Right renal cortex interstitium (tissue), 3 donors: ENCODE measurements at places on chromosomes 2 and 18. TPM values are rescaled to one million over a fixed set of nuclear protein-coding genes. Genes with fewer than 3 reads are reported as not detected.
A peak's percentile ranks its signal among the peaks of the same experiment; 100 is the strongest.

GRCh38 chr2:37689751-37690150, 18.3 kb upstream of the CDC42EP3 start:
- no peak for DNase-seq

GRCh38 chr18:70288851-70289328, at the start of gene SOCS6:
TSS of gene SOCS6 (plus strand) at chr18:70289045. CDS start at chr18:70324669, 35,624 bp downstream.
- peak; percentile 56 for DNase-seq

Gene UGT1A10
- not detected for polyA plus RNA-seq

- DNase-seq: no peak
Observed at GRCh38 chr2:8574196-8575037, 107.4 kb upstream of the ID2 start.

Gene ANKRD44
- 9.8 TPM for polyA plus RNA-seq

Gene ADAM23
- polyA plus RNA-seq: 5.4 TPM

- no peak for DNase-seq
Observed at GRCh38 chr2:46079985-46080560, 217.1 kb upstream of the EPAS1 start.

DNA sequence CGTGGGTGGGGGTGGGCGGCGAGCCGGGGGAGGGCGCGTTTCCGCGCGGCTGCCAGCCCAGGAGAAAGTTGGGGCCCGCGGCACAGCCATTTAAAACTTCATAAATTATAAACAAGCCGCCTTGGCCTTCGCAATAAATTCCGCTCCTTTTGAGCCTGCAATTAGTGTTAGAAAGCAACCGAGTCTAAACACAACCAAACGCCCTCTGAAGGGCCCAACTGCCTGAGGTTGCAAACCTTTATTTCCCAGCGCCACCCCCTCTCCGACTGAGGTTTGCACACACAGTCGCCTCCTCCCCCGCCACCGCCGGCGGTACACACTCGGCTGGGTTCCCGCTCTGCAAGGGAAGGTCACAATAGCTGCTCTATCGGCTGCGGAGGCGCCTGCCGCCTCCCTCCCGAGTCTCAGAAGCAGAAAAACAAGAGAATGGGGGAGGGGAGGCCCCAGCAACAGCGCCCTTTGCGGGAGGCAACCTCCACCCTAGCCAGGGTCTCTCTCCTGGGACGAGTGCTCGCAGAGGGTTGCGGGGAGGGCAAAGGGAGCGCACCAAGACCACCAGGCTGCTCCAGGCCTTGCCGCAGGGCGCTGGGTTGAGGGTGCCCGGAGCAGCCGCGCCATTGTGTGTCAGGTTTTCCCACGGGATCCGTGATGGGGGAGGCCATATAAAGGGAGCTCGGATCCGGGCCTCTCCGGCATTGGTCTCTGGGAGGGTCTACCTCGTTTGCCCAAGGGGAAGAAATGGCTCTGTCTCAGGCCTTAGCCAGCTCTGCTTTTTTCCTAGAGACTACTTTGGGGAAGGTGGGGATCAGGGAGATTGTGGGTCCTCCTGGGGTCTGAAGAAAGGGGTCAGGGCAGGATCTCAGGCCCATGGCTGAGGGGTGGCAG, 13.4 kb upstream of the HOXD1 start:
- no peak for DNase-seq

Gene LMAN2L
- polyA plus RNA-seq: 58.6 TPM

Gene DNAH7
- polyA plus RNA-seq: 8.2 TPM

- DNase-seq: no peak
Observed at GRCh38 chr2:64880193-64880951, 108.8 kb upstream of the SLC1A4 start.

Gene SETBP1
- polyA plus RNA-seq: 32.4 TPM

DNA sequence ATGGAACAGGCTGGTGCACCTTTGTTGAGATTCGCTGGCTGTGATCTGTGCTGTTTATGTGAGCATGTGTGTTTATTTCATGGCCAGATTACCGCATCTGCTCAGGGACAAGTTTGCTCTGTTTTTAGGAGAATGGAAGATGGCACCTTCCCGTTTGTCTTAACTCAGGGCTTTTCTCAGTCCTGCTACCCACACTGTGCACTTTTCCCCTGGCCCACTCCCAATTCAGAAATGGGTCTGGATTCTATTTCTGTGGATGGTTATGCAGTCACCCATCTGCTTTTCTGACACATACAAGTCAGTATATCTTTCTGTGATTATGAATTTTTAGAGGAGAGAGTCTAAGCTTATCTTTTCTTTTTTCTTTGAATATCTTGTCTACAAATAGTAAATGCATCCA, 15.4 kb downstream of the MGAT5 start:
- no peak for DNase-seq

GRCh38 chr2:149601141-149601796, 13.7 kb upstream of the MMADHC start:
- DNase-seq: no peak

GRCh38 chr2:236667526-236667925, 97.9 kb downstream of the ACKR3 start:
- no peak for DNase-seq

GRCh38 chr2:152452256-152452973, 117.4 kb downstream of the FMNL2 start:
- DNase-seq: no peak

DNA sequence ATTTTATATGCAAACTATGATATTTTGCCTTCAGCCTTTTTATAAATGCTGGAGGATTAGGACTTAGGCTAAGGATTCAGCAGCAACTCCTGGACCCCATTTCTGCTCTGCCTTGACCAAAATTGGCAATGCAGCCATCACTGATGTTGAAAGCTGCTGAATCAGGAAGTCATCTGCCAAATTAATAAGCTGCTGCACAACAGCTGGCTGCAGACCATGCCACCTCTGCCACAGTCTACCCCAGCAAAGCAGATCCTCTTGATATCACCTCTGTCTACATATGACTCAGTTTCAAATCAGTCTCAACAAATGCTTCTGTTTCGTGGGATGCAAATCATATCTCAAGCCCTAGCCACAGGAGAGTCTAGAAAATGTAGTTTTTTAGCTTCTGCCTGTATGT, 7.1 kb upstream of the SOS1 start:
- no peak for DNase-seq

Gene TUBA3E
- polyA plus RNA-seq: not detected

Gene PLCL1
- polyA plus RNA-seq: 20.9 TPM

GRCh38 chr2:152499331-152499816, 164.4 kb downstream of the FMNL2 start:
- DNase-seq: no peak

DNA sequence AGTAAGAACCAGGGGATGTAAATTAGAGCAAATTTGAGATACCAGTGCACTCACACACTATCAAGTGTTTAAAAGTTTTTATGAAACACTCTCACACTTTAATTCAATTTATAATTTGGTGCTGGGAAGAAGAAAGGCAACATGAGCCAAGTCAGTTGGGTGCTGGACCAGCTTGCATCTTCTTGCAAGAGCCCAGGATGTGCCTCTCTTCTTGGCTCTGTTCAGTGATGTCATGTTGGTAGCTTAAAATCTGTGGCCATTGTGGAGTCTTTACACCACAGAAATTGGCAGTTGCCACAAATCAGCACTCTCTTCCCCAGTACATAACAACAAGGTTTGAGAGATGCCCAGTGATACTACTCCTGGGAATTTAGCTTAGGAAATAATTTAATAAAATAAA, 38.2 kb downstream of the IL1R2 start:
- no peak for DNase-seq

Gene CD8B
- 0.61 TPM for polyA plus RNA-seq

Gene KCNJ3
- polyA plus RNA-seq: 9.5 TPM

DNA sequence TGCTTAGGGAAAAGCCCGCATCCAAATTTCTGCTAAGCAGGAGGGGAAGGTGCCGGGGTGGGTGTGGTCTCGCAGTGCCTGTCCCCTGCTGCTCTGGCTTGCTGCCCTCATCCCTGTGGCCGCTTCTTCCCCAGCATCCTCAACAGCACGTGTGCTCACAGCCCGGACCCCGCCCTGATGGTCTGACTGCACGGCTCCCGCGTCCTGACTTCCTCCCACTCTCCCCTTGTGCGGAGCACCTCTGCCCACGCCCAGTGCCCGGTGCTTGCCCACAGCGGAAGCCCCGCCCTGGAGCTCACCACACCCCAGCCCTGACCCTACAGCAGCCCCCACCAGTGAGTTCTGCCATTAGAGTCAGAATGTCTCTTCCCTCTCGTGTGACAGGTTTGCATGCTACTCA, 277.9 kb downstream of the NDUFA10 start:
- DNase-seq: no peak

Gene PRSS56
- polyA plus RNA-seq: not detected

DNA sequence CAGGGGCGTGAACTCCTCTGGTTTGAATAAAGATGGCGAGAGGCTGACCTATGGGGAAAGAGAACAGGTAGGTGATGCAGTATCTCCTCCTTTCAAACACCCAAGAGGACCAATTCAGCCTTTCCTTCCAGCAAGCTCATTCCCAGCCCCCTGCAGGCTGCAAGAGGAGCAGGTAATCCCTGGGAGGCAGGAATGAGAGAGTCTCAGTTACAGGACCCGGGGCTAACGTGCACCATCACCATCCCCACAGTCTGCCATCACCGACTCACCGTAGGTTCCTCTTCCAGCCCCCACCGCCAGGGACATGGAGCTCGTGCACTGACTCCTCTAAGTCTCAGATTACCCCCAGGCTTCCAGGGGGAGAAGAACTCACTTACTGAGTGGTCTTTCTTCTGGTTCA, 26.7 kb downstream of the XDH start:
- DNase-seq: no peak

GRCh38 chr18:74825460-74825859, 227.8 kb downstream of the ZNF407 start:
- DNase-seq: no peak
